HCEC 1CT (cell line): ENCODE measurements at places on chromosomes 2 and 18.
A peak's percentile ranks its signal among the peaks of the same experiment; 100 is the strongest.

- DNase-seq: no peak
These were observed 201.9 kb upstream of the TRIB2 start for GRCh38 chr2:12514631-12515437.

DNA sequence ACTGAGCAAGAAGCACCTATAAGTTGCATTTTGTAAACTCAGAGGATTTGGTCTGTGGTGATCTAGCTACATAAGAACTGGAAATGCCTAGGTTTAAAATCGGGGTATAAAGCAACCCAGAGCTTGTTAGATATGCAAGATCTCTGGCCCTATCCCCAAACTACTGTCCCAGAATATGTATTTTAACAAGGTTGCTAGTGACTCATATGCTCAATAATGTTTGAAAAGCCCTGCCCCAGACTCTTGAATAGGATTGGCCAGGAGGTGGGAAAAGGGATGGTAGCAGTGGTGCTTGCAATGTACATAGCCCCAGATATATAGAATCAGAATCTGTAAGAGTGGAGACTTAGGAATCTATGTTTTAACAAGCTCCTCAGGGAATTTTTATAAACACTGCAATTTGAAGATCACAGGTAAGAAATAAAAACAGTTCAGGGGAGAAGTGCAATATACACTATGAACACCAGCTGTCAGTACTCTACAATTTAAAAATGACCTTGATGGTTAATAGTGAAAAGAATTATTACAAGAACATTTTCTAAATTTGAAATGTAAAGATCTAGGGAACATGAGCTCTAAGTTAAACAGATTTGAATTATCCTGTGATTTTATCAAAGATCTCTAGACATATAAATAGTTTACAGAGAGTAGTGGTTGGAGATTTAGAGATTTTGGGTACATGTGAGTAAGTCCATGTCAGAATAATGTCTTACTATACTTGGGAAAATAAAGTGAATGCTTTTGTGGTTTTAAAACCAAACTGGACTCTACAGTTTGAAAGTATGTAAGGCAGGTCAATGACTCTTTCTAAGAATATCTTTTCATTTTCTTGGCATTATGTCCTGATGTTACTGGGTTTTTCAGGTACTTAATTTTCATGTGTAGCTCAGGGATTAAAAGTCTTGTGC lies 7.7 kb upstream of the MMADHC start:
- peak; percentile 39 for DNase-seq

DNA sequence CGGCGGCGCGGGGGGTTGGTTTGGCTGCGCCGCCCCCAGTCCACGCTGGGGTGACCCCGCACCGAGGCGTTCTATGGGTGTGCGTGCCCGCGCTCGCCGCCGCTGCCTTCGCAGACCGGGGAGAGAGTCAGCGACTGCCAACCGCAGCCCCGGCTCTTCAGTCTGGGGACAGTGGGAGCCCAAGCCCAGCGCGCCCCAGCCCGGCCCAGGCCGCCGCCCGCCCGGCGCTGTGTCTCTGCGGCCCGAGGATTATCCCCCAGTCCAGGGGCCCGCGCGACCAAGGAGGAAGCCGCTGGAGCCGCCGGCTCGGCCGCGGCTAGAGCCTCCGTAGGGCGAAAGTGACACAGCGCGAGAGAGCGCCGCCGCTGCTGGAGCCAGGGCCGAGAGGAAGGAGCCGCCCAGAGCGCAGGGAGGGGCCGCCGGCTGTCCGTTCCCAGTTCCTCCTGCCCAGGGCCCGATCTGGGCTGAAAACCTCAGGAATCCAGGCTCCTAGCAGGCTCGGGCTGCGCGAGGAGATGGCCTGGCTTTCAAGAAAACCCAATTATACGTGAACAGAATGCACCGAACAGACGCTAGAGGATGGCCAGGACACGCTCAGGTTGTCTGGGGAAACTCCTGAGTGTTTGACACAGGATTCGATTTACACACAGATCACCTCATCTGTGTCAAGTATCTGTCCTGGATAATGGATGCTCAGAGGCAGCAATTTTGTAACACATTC lies 2.4 kb downstream of the CTIF start:
- DNase-seq: peak; percentile 82

DNA sequence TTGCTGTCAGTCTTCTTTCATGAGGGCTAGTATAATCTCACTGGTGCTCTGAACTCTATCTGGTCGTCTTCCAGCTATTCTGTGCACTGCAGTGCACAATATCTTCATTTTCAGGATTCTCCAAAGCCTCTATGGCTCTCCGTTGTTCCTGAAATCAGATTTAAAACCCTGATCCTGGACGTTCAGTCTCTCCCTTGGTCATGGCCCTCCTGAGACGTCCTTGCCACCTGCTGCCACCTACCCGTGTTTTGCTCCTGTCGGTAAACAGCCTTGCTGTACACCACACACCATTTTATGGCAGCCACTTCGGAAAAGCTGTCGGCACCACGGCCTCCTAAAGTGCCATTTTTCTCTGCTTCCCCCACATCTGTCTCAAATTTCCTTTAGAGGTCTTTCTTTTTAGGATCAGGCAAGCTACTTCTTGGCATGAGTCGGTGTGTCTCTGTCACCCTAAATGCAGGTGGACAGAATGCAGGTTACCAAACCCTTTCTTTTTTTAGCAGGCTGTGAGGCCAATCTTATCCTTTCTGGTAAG lies 170.0 kb downstream of the HRH4 start:
- no peak for DNase-seq

DNA sequence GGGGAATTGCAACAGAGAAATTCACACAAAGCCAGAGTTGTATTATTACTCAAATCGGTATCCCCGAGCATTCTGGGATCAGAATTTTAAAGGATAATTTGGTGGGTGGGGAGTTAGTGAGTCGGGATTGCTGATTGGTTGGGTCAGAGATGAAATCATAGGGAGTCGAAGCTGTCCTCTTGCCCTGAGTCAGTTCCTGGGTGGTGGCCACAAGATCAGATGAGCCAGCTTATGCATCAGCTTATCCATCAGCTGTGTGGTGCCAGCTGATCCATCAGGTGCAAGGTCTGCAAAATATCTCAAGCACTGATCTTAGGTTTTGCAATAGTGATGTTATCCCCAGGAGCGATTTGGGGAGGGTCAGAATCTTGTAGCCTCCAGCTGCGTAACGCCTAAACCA lies 34.3 kb upstream of the ITM2C start:
- no peak for DNase-seq

- no peak for DNase-seq
These were observed 54.9 kb downstream of the LIPG start for GRCh38 chr18:49616618-49617328.

GRCh38 chr18:51417643-51418483 lies 220.4 kb upstream of the MEX3C start:
- no peak for DNase-seq

DNA sequence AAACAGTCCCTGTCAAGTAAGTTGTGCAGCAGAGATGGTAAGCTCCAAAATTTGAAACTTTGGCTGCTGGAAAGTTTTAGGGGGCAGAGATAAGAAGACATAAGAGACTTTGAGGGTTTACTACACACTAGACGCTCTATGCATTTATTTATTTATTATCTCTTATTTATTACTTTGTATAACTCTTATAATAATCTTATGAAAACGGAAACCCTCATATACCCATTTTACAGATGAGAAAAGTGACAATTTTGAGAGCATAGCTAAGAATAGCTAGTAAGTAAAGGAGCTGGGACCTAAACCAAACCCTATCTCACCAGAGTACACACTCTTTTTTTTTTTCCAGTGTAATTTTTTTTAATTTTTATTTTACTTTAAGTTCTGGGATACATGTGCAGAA lies 112.8 kb upstream of the PKDCC start:
- DNase-seq: no peak

GRCh38 chr2:23411752-23412431 lies 26.9 kb downstream of the KLHL29 start:
- DNase-seq: peak; percentile 96

DNA sequence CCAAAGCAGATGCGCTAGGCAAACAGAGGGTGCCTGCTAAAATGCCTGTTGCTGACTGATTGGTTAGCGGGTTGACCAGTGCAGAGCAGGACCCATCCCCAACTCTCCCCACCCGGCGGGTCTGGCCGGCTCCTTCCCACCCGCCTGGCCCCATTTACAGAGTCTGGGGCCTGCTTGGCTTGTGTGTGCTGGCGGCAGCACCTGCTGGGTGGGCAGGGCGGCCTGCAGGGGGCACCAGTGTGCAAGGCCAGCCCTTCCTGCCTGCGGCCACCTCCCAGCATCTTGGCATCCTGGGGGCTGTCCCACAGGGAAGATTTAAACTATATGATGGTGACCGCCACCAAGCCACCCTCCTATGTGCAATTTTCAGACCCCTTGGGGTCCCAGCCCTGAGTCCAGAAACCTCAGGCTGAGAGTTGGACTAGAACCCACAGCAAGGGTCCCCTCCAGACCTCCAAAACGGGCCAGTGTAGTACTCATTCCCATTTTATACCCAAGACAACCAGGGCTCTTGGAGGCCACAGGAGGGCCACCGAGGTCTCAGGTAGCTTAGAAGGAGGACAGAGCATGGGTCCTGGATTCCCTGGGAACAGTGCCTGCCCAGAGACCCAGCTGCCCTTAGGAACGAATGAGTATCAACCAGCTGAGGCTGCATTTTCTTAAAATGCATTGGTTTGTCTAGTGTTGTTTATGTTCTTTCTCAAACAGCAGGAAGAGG lies 173.6 kb downstream of the SMAD7 start:
- peak; percentile 30 for DNase-seq

GRCh38 chr2:143263066-143263625 lies 133.9 kb downstream of the ARHGAP15 start:
- DNase-seq: peak; percentile 4

GRCh38 chr18:5975111-5976002 lies 80.0 kb upstream of the TMEM200C start:
- DNase-seq: peak; percentile 41

DNA sequence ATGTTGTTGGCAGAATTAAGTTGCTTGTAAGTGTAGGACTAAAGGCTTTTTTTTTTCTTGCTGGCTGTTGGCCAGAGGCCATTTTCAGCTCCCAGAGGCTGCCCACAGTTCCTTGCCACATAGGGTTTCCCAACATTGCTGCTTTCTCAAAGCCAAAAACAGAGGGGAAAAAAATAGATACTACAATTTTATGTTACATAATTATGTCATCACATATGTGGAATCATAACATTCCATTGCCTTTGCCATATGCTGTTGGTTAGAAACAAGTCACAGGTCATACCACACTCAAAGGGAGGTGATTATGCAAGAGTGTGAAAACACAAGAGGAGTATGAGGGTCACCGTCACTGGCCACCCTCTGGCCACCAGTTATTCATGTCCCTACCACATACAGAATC lies 154.5 kb downstream of the RTN4 start:
- peak; percentile 77 for DNase-seq

DNA sequence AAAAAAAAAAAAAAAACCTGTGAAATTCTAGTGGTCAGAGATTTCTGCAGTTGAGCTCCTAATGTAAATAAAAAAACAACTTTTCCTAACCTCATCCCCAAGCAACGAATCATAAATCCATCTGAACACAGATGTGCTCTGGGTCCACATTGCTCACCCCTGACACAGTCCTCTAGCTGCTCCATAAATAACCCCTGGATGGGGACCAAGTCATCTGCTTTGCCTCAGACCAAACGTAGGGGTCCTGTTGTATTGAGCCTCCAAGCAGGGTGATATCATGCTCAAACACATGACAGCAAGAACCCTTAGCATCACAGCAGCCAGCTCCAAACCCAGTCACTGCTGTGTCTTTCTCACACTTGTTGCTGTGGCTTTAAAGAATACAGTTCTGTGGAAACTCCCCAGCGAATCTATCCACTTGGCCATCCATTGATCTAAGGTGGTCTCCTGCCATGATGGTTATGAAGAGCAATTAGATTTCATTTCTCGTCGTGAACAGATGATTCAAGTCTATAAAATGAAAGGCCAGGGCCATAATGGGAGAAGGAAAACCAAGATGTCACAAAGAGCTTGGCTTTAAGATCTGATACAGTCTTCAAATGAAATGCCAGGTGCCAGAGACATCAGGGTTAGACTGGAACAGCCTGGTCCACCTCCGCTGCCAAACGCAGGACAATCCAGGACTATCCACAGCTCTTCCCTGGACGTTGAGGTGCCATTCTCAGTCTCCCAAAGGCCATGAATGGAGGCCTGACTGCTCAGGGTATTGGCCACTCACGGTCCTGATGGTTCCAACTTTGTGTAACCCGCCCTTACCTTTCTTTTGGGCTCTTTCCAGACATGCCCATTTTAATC lies 39.0 kb downstream of the TBC1D8 start:
- peak; percentile 96 for DNase-seq

GRCh38 chr2:7119132-7119835 lies 202.1 kb downstream of the RNF144A start:
- no peak for DNase-seq

- DNase-seq: no peak
These were observed 120.0 kb upstream of the FAM98A start for GRCh38 chr2:33719067-33719466.

DNA sequence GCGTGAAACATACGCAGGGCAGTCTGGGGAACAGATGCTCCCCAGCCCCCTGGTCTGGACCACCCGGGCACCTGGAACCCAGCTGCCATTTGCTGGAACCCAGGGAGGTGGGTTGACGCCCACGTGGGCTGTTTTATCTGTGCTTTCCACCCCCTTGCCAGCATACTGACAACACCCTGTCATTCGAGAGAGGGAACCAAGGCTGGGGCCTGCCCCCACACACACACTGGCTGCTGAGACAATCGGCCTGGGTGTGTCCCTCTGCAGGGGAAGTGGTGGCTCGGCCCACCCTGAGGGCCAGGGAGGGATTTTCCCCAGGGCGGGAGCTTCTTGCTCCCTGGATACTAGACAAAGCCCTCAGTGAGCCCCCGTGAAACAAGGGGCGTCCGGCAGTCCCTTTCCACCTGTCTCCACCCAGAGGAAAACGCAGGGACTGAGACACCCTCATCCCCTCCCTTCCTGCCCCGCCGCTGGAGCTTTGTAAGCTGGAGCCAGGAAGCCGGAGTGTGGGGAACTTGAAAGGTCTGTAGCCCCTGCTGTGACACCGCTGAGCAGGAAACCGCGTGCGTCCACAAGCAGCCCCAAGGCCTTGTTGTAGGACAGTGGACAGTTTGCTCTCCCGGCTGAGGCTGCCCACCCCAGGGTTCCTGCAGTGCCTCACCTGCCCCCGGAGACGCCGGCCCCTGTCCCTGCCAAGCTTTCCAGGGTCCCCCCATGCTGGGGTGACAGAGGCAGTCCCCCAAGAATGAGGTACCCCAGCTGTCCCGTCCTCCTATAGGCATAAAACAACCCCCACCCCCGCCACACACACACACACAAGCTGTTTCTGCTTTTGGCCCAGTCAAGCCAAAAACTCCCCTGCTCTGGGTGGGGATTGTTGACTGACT lies 14.1 kb upstream of the KLF11 start:
- no peak for DNase-seq

GRCh38 chr2:42933824-42934254 lies 141.5 kb upstream of the HAAO start:
- no peak for DNase-seq
